Daoy (cell line): ENCODE measurements at places on chromosomes 12 and 14. TPM values are rescaled to one million over a fixed set of nuclear protein-coding genes. Genes with fewer than 3 reads are reported as not detected.

The LHX5 gene
- total RNA-seq = 0.09 and 0.46 TPM in 2 replicates

The CCDC88C gene
- total RNA-seq = 6.1 and 7.2 TPM in 2 replicates

The RPL10L gene
- 6.9 and 15.7 TPM in 2 replicates for total RNA-seq

The CLIP1 gene
- 38.2 and 41.7 TPM in 2 replicates for total RNA-seq

The TWF1 gene
- total RNA-seq = 179 and 202 TPM in 2 replicates

The PLBD1 gene
- total RNA-seq = 1.9 and 3.5 TPM in 2 replicates

The PLA2G1B gene
- not detected in 2 replicates for total RNA-seq

The IAPP gene
- not detected in 2 replicates for total RNA-seq

The TAS2R30 gene
- 0.46 TPM in 1 of 2 replicates, not detected in the other for total RNA-seq

The CCDC60 gene
- not detected in 2 replicates for total RNA-seq

The KIF5A gene
- 0.69 and 1.0 TPM in 2 replicates for total RNA-seq

The GPR84 gene
- not detected in 2 replicates for total RNA-seq

The FAM186B gene
- total RNA-seq = 0.17 and 0.30 TPM in 2 replicates

The SIX1 gene
- 14.9 and 15.1 TPM in 2 replicates for total RNA-seq

The AACS gene
- 12.6 and 15.1 TPM in 2 replicates for total RNA-seq

The PRH2 gene
- not detected in 2 replicates for total RNA-seq

The C12orf56 gene
- total RNA-seq = 0.06 TPM in 1 of 2 replicates, not detected in the other
